ENCODE measurements at places on chromosomes 6 and 20.

GRCh38 chr6:41706876-41707564, 28.4 kb downstream of the TFEB start:
- peak; percentile 76 for DNase-seq

GRCh38 chr6:142707255-142707654, 237.7 kb downstream of the HIVEP2 start:
- no peak for DNase-seq

GRCh38 chr6:131363947-131364834, 208.8 kb upstream of the ARG1 start:
- no peak for DNase-seq

GRCh38 chr20:62355516-62355877, 11.6 kb downstream of the LAMA5 start:
- no peak for DNase-seq

DNA sequence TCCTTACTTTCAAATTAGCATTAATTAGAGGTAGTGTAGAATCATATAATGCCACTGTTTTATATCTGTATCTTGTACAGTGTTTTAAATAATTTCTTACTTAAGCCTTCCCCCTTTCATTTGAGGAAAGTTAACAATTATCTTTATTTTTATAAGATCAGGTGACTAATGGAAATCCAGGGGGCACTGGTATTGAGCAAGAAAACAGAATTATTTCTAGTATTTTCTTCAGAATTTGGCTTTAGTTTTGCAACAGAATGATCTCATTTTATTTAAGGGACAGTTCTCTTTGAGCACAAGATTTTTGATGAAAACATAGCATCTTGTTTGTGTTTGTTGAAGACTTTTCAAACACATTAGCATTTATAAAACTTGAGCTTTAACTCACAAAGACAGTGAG, 55.9 kb downstream of the RNF217 start:
- DNase-seq, result no peak

GRCh38 chr6:42702200-42702599, 20.2 kb downstream of the PRPH2 start:
- DNase-seq, result no peak

- DNase-seq, result no peak
Observed at GRCh38 chr6:156839591-156840001, 62.4 kb downstream of the ARID1B start.

- DNase-seq, result no peak
Observed at GRCh38 chr6:100078509-100078908, 84.5 kb upstream of the MCHR2 start.

DNA sequence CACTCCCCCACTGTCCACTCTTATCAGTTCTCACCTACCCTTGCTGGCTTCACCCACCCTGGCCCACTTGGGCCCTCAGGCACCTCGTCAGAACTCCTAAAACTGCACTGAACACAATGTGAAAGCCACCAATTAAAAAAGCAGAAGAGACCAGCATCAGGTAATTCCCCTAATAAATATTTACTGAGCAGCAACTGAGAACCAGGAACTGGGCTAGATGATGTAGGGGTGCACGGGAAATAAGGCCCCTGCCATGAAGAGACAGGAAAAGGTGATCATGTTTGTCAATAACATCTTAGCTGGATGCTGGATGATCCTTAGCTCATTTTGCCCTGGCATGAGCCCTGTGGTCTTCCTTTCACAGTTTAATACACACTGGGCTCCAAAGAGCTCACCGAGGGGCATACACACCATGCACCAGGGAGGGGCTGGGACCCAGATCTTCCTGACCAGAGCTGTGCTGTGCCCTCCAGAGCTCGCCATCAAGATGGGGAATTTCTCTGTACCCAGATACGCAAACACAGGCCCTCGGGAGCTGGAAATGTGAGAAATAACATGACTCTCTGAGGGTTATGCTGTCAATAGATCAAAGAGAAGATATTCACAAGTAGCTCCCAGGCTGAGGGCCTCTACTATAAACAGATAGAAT, 113.6 kb upstream of the SLC22A16 start:
- no peak for DNase-seq

DNA sequence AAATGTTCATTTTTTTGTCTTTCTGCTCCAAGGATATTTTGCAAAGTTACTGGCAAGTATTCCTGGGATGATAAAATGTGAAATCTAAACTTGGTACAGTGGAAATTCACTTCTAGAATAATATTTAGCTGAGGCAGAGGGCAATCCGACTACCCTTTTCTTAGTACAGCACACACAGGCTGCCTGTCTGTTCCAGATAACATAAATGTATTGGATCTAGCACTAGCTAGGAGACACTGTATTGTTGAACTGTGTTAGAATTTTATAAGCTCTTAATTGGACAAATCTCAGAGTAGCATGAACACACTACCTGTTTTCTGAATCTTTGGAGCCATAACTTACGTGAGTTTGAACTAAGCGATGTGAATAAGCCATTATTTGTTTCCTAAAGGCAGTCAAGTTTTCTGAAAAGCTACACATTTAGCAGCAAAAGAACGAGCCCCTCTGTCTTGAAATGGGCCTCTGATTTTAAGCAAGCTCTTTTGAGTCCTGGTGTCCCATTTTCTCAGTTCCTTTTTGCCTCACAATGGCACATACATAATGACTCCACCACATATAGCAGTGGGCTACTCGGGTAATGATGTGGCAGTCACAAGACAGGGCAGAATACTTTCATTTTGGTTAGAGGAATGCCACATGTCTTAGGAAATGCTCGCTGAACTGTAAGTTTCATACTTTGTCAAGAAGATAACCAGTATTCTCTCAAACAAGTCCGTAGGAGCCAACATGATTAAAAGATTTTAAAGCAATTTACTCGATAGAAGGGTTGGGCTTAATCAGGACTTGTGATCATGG, 116.5 kb upstream of the ESR1 start:
- DNase-seq, result no peak

- no peak for DNase-seq
Observed at GRCh38 chr6:6753301-6753700, 164.8 kb downstream of the LY86 start.

GRCh38 chr6:2218866-2219265, 26.5 kb downstream of the GMDS start:
- DNase-seq, result no peak

GRCh38 chr6:106359959-106360409, 533 bp upstream of the CRYBG1 start:
- DNase-seq, result no peak

- no peak for DNase-seq
Observed at GRCh38 chr20:35065181-35065580, 27.4 kb downstream of the TRPC4AP start.

DNA sequence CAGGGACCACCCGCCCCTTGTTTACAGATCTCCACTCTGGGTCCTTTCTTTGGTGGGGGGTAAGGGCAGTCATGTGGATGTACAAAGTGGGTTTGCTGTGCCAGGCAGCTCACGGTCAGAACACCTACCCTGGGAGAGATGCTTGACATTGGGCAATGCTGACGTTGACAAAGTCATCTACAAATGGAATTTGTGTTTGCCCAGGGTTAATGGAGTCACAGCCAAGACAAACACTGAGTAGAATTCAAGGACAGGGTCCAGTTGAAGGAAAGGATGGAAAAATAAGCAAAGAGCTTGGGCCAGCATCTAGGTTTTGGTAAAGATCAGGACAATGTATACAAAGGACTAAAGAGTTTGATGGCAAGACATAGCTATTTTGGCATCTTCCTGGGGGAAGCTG, 54.7 kb downstream of the MOCS1 start:
- no peak for DNase-seq

GRCh38 chr20:43472671-43473380, 15.1 kb downstream of the SRSF6 start:
- DNase-seq, result no peak

- DNase-seq, result no peak
Observed at GRCh38 chr20:62918831-62919230, 7.5 kb downstream of the DIDO1 start.

DNA sequence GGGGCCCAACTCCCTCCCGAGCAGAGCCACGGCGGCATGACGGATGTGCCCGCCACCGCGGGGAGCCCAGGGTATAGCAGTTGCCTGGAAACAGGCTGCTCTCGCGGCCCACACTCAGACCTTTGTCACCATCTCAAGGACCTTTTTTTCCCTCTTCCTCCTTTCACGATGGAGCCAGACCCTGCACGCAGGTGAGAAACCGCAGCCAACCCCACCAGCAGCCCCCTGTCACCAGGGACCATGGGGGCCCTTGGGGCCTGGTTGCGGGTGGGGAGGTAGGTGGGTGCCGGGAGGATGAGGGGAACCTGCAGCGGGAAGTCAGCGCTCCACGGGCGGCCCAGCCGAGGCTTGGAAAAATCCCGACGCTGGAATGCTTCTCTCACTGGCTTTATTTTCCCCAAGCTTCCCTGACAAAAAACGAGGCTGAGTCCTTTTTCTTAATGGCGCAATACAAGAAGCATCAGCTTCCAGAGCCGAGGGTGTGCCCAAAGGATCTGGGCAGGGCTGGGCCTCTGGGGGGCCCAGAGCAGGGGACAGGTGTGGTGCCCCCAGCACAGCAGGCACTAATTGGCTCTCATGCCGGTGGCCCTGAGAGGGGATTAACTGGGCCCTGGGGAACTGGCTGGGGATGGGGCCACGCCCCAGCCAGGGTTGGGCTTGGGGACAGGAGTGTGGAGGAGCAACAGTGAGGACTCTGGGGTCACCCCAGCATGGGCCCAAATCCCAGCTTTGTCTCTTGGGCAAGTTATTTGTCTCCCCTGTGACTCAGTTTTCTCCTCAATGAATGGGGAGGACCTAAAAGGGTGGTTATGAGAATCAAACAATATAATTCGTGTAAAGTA, 23.9 kb downstream of the NOL4L start:
- no peak for DNase-seq

DNA sequence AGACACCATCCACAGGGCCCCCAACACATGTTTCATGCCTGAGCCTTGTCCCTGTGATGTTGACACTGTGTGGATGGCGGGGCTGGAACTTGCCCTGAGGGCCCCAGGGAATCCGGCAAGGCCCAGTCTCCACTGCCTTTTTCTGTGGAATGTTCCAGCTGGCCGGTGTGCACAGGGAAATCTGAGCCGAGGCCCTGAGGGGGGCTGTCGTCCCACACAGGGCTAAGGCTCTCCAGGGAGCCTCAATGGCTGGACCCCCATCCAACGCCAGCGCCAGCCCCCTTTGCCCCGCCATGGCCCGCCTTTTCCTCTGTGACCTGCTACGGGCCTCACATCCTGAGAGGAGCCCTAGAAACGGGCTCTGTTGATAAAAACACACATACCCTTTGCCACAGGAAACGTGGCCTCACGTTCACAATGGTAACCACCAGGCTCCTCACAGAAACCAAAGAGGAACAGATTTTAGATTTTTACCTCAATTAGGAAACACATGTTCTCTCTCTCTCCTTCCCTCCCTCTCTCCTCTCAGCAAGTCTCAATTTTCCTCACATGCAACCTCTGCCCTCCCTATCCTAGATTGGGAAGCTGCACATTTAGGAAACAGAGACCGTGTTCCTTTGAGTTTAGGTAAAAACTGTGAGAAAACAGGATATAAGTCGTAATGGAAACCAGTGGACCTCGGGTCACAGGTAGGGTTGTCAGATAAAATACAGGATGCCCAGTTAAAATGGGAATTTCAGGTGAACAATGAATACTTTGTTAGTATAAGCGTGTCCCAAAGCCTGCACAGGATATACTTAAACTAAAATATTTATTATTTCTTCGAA, 13.7 kb upstream of the ZNF831 start:
- no peak for DNase-seq
